ENCODE measurements at places on chromosomes 16 and 17.

DNA sequence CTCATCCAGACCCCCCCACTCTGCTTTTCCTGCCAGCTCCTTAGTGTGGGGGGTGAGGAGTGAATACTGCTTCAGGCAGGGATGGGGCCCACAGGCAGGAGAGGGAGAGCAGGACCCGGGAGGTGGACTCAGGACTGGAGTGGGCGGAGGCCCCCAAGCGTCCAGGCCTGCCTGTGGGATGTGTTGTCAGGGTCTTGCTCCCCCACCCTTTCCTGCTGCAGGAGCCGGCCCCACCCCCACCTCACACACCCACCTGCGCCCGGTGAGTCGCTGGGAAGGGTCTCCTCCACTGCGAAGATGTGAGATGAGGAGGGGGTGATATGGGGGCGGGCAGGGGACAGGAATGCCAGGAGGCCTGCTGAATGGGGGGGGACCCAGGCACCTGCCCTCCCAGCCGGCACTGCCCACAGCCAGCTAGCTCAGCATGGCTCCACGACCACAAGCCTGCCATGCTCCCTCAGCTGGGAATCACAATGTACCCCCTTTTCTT is 1.1 kb downstream of the FAM171A2 start:
- no peak for DNase-seq

GRCh38 chr16:70692130-70692872 is 6.4 kb upstream of the MTSS2 start:
- no peak for DNase-seq

GRCh38 chr17:82019690-82020571 is 2.7 kb downstream of the CENPX start:
- DNase-seq, result no peak

DNA sequence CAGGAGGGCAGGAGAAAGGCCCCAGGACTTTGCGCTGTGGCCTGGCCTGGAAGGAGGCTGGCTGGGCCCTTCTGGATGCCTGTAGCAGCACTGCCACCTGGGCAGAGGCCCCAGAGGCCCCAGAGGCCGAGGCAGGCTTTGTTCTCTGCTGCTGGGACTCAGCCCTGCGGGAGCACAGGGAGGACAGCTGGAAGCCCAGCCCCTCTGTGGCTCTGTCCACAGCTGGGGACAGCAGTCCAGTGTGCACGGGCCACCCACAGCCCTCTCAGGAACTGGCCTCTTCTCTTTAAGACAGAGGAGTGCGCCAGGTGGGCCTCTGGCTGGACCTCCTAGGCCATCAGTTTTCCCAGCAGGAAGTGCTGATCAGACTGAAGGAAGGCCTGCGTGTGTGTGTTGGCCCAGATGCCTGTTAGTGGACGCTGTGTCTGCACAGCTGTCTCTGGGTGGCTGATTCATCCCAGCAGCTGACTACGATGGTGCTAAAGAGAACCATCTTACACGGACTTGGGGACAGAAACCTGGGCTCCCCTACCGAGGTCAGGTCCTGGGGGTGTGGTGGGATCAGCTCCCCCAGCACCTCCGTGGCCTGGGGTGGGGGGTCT is 26.9 kb upstream of the ZNF750 start:
- DNase-seq, result no peak

DNA sequence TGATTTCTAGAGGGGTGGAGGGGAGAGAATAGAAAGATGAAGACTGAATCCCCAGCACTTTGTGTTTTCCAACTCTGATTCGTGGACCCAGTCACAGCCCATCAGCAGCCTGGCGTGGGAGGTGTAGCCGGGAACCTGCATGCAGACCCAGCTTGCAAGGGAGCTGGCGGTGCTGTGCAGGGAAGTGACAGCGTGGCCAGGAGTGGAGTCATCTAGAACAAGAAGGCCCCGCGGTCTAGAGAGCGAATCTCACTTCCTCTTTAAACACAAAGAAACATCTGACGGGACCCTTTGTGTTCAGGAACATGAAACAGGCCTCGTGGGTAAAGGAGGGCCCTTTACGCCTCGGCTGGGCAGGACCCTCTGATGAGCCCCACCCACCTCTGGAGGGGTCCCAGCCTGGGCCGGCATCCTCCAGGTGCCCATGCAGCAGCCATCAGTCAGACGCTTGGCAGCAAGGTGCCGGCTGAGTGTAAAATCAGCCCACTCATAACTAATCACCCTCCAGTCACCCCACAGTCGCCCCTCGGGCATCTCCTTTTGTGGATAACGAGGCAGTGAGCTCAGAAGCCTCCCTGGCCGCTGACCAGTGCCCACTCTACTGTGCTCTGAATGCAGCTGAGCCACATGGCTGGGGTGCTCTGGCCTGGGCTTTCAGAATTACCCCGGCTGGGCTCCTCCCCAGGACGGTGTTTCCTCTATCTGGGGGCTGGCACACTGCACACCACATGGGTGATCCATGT is 4.4 kb downstream of the SNAI3 start:
- DNase-seq, result no peak

DNA sequence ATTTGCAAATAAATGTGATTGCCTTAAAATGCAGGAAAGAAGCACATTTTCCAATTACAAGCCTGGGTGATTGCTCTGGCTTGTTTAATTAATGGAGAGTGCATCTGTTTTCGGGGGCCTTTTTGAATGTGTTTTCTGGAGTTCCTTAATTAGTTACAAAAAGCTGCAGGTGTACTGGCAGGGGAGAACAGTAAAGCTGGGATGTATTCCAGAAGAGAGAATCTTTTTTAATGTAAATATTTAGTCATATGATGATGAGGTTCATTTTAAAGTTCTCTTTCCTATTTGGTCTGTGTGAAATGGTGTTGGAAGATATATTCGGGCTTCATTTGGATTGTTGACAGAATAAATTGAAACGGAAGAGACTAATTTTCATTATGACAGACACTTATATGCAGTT is 70.9 kb upstream of the N4BP1 start:
- no peak for DNase-seq

DNA sequence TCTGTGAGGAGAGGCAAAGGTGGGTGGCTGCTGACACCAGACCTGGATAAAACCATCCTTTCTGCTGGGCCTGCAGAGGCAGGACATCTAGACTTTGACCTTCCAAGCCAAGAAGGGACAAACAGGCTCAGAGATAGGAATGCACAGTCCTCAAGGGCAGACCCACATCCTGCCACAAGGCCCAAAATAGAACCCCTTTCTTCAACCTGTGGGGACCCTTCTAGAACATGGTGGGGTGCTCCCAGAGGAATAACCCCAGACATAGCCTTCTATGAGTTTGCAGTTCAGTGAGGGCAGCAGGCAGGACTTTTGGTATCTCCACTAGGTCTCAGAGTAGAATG is 3.8 kb upstream of the CBFB start:
- no peak for DNase-seq

- DNase-seq, result no peak
These were observed 14.5 kb upstream of the WDR45B start for GRCh38 chr17:82662711-82663261.

DNA sequence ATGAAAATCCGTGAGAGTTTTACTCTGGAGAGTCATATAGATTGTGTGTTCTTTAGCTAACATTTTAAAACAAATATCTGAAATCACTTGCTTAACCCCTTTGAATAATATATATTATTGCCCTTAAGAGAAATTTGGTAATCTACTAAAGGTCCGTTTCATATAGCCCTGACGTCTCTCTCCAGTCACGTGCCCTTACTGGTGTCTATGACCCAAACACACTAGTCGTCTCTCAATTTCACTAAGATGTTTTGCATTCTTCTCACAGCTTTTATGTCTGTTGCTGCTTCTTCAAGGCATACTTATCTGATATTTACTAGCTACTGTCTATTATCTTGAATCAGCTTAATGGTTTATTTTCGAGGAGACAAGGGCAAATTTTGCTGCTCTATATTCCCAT is 409.9 kb downstream of the KCNJ18 start:
- DNase-seq, result no peak

GRCh38 chr17:6554342-6554741 is 2.0 kb downstream of the PITPNM3 start:
- no peak for DNase-seq

DNA sequence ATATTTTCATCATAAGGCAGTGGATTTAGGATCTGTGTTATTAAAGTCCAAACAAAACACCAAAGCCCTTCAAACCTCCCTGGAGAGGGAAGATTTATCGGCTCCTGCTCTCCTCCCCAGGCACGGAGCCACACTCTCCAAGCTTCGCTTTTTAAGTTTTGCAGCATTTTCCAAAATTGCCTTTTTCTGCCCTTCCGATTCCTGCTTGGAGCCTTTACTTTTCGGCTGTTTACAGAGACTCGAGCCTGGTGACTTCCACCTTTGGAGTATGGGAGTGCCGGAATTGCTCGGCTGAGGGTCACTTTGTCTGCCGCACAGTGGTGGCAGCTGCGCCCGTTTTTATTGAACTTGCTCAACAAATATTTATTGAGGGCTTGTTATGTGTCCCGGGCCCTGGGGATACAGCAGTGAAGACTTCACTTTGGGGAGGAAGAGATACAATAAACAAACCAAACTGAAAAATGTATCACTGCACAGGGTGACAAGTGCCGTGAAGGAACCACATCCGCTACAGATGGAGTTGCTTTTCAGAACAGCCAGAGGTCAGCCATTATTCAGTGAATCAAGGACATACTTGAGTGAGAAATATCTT is 185.5 kb downstream of the NTN1 start:
- DNase-seq, result no peak

- DNase-seq, result no peak
These were observed 23.6 kb downstream of the SPPL2C start for GRCh38 chr17:45868276-45868675.

- DNase-seq, result no peak
These were observed 520.4 kb downstream of the WWOX start for GRCh38 chr16:78619811-78620210.

DNA sequence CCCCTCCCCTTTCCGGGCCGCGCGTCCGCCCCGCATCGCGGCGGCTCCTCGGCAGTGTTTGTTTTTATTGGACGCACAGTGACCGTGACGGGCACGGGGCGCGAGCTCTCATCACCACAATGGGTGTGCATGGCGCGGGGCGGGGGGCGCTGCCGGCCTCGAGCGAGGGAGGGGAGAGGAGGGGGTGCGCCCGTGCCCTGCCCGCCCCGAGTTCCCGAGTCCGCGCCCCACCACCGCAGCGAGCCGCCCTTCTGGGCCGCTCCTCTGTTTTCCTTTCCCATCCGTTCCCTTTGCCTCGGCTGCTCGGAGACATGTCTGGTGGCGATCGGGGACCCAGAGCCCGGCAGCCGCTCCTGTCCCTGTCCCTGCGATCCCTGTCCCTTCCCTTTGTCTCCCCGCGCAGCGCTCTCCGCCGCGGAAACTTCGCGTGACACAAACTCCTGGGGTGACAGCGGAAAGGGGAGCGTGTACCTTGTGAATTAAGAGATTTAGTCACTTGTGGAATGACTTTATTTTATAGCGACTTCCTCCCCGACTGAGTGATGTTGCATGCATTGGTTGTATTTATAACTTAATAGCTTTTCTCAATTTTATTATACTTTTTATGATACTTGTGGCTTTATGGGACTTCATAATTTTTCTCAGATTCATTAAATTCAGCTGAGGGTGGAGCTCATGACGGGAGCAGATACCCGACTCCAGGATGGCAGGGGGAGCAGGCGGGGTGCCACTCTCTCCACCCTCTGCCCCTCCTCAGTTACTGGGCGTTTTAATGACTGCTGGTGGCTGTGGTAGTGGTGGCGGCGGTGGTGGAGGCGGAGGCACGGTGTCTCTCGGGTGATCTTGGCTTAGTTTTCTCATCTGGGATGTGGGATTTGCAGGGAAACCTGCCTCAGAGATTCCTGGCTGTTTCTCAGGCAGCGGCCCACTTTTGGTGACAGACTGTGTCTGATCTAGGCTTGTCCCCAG is 40.8 kb downstream of the MRM1 start:
- no peak for DNase-seq

DNA sequence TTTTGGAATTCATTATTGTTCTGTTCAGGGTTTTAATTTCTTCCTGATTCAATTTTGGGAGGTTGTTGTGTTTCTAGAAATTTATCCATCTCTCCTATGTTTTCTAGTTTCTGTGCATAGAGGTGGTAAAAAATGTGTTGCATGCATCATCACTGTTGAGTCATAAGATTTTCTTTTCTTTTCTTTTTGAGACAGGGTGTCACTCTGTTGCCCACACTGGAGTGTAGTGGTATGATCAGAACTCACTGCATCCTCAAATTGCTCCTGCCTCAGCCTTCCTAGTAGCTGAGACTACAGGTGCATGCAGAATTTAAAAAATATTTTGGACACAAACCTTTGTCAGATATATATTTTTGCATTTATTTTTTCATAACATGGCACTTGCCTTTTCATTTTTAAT is 184.8 kb downstream of the BCAS3 start:
- DNase-seq, result no peak
